NB4 (cell line): ENCODE measurements at places on chromosomes 7 and 10.

GRCh38 chr7:12357508-12357907 is 46.2 kb downstream of the VWDE start:
- DNase-seq = no peak

GRCh38 chr7:74181821-74182220 is 7.7 kb downstream of the EIF4H start:
- DNase-seq = no peak

- no peak for DNase-seq
These were observed 5.2 kb downstream of the EBF3 start for GRCh38 chr10:129958629-129959543.

- DNase-seq = no peak
These were observed 59.4 kb downstream of the EBLN1 start for GRCh38 chr10:22158426-22158825.

DNA sequence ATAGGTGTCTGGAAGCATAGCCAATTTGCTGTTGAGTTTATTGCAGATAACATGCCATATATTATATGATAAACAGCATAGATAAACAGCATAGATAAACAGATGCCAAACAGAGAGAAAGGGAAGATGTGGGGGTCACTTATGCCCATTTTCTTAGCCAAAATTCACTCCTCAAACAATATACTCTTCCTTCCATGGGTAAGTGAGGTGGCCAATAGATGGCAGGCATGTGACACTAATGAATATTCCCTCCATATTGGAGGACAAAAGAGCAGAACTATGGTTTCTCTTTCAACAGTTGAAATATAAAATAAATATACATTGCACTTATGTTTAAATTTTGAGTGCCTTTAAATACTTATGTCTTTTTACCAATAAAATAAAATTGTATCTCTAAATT is 1212.8 kb downstream of the REEP3 start:
- DNase-seq = peak; percentile 44

DNA sequence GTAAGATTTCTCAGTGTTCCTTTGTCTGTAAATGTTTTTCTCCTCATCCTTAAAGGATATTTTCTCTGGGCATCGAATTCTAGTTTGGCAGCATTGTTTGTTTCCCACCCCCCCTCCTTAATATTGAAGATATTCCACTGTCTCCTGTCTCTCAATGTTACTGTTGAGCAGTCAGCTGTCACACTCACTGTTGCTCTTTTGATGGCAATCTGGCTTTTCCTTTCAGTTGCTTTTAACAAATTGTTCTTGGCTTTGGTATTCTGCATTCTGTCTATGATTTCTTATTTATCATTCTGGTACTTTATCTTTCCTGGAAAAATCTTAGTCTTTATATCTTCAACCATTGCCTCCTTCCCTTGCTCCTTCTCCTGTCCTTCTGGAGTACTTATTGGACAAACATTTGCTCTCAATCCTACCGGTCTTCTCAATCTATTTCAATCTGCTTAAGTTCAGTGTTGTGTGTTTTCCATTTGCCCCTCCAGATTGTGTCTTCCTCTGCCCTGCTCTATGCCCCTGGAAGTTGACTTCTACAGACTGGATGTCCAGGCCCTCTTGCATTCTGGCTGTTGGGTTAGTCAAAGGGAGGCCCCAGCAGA is 9.3 kb upstream of the GTPBP4 start:
- DNase-seq = peak; percentile 29

- DNase-seq = peak; percentile 80
These were observed 279.4 kb upstream of the CACNA2D1 start for GRCh38 chr7:82722946-82723345.

DNA sequence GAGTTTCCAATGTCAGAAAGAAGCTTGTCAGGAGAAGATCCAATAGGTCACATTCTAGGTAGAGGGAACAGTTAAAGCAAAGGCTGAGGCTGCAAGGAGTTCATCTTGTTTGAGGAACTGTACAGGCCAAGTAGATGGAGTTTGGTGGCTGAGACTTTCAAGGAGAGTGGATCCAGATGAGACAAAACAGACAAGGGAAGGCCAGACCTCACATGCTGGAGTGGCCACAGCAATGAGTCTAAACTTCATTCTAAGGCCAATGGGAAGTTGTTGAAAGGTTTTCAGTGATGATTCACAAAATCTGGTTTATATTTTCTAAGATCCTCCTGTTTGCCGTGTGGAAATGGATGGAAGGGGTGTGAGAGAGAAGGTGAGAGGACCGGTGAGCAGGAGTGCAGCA is 40.0 kb downstream of the EPDR1 start:
- no peak for DNase-seq

DNA sequence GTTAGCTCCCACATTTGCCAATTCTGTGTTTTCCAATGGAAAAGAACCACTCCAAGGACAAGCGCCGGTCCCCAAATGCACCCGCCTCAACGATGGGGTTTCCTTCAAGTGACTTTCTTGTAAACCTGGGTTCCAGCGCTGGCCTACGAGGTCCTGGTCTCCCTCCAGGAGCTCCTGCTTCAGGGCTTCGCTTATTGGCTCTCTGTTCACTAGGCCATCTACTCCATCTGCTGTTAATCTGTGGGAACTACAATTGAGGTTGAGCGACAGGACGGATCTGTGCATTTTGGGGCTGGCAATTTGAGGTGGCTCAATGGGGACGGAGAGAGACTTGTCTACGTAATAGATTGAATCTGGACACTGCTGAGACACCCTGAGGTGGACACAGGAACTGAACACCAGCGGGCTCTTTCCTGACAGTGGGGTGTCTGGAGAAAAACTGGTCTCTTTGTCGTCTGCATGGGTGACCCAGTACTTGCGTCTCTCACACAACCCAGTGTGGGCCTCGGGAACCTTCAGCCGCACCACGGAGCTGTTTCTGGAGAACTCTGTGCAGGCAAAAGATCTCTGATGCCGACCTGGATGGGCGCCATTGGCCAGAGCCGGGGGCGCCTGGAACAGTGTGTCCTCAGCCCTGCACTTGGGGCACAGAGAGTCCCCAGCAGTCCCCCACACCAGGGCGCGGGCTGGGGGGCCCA is 115.9 kb upstream of the ADAM12 start:
- DNase-seq = peak; percentile 59

- no peak for DNase-seq
These were observed 29.7 kb downstream of the PLXNA4 start for GRCh38 chr7:132546366-132547127.

- no peak for DNase-seq
These were observed 37.2 kb upstream of the RTKN2 start for GRCh38 chr10:62305813-62306212.

DNA sequence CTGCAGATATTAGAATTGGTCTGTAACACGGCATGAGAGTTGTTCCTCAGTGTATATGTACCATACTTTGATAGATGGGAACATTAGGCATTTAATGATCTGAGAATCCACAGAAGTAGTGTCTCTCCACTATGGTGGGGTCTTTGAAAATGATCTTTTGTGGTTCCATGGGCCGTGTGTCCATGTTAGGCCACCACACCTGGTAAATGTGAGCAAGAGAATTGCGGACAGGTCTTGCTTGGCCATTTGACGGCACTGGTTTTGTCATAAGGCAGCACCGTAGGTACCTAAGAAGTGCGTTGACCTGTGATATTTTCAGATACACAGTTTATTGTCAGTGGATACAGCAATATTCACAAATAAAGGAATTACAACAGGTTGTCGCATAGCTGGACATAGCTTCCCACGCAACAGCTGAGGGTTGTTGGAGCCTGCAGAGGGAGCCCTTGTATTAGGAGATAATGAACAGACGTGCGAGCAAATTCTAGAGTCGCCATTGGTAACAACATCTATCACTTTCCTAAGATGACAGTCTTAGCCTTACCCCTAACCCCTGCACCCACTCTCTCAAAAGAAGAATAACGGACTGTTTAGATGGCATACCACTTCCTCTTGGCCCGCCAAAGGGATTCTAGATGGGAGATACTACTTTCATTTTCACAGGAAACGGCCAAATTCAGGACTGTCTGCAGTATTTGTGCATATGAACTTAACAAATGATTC is 111.4 kb downstream of the COL28A1 start:
- DNase-seq = peak; percentile 81

DNA sequence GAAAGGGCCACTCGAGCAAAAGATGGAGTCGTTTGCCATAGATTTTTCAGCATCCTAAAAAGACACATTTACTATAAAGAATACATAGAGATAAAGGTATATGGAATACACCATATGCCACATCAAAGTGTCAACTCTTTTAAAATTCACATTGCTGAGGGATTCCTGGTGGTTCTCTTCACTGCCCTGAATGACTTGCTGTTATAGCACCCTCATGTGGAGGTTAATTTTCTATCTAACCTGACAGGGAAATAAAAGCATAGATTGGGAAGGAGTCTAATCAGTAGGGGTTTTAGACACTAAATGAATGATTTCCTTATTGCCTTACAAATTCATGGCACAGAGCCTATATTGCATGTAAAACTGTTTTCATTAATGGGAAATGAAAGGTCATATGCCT is 25.9 kb downstream of the DNAH11 start:
- DNase-seq = peak; percentile 39

DNA sequence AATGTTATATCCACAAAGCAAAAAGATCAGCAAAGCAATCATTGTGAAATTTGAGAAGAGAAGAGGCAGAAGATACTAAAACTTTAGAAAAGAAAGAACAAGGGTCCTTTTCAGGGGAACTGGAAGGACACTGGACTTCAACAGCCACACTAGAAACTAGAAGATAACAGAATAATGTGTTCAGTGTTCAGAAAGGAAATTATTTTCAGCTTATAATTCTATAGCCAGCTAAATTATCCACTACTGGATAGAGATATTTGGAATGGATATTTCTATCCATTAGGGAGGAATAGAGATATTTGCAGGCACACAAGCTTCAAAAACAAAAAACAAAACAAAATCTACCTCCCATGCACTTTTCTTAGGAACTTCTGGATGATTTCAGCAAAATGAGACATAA is 12.8 kb downstream of the ANXA11 start:
- no peak for DNase-seq
